ENCODE measurements at places on chromosomes 2 and 18. TPM values are rescaled to one million over a fixed set of nuclear protein-coding genes. Genes with fewer than 3 reads are reported as not detected.
A peak's percentile ranks its signal among the peaks of the same experiment; 100 is the strongest.

- DNase-seq: no peak
These were observed 39.5 kb downstream of the SDC1 start for GRCh38 chr2:20185176-20186022.

SERPINB3 gene
- not detected for total RNA-seq

ZAP70 gene
- 4.8 TPM for total RNA-seq

- no peak for DNase-seq
These were observed 44.9 kb downstream of the MYO7B start for GRCh38 chr2:127580167-127581049.

GRCh38 chr18:47680488-47680887 lies 250.0 kb downstream of the SMAD2 start:
- DNase-seq: no peak

- DNase-seq: no peak
These were observed 160.0 kb downstream of the LRRC30 start for GRCh38 chr18:7390731-7391492.

GRCh38 chr18:8081872-8082553 lies 514.9 kb downstream of the PTPRM start:
- no peak for DNase-seq

- DNase-seq: no peak
These were observed 272.9 kb downstream of the CDH20 start for GRCh38 chr18:61606068-61606660.

ICA1L gene
- 7.3 TPM for total RNA-seq

GRCh38 chr2:144607891-144608521 lies 88.1 kb upstream of the ZEB2 start:
- DNase-seq: no peak

GRCh38 chr2:207505171-207505570 lies 24.6 kb upstream of the CREB1 start:
- DNase-seq: no peak

OSBPL6 gene
- not detected for total RNA-seq

- DNase-seq: peak; percentile 64
These were observed 3.4 kb downstream of the NAGK start for GRCh38 chr2:71071681-71072398.

- no peak for DNase-seq
These were observed 12.9 kb upstream of the NCKAP5 start for GRCh38 chr2:133581010-133581760.

DNA sequence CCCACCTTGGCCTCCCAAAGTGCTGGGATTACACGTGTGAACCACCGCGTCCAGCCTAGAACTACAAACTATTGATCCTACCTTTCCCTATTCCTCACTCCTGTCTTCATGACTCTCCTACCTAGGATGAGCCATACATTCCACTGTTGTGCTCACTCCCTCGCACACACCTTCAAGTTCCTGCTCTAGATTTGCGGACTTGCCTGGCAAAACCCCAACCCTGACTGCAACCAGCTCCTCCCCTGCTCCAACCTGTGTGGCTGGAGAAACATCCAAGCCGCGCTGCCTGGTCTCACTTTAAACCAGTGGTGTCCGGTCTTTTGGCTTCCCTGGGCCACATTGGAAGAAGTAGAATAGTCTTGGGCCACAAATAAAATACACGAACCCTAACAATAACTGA lies 5.0 kb upstream of the DNPEP start:
- DNase-seq: no peak

DNA sequence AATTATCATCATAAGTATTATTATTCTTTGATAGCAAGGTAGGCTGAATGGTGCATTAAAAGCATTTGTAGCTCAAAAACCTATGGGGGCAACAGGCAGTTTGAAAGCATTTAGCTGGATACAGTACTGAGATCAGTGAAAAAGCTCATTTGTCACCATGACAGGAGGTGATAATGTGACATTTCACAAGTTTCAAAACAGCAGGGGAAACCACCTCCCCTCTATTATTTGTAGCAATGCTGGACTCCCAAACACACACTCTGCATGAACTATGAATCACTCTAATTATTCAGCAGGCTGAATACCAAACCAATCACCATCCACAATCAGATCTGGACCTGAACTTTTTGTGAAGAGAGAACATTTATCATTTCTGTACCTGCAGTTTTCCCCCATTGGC lies 63.4 kb downstream of the MYO5B start:
- DNase-seq: no peak

DNA sequence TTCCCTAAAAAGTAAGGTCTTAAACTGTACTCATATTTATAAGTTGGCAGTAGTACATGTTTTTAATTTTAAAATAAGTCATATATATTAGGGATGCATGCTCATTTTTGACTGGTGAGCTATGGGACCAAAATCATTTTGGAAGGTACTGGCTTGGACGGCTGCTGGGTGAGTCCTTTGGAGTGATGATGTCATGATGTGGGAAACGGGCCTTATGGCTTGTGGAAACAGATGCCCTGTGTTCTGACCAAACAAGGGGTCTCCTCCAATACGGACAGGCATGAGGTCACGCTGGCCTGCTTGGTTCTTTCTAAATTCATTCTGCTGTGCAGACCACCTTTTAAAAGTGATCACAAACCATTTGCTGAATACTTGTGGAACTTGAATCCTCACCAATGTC lies 109.2 kb upstream of the MGAT5 start:
- no peak for DNase-seq

DNA sequence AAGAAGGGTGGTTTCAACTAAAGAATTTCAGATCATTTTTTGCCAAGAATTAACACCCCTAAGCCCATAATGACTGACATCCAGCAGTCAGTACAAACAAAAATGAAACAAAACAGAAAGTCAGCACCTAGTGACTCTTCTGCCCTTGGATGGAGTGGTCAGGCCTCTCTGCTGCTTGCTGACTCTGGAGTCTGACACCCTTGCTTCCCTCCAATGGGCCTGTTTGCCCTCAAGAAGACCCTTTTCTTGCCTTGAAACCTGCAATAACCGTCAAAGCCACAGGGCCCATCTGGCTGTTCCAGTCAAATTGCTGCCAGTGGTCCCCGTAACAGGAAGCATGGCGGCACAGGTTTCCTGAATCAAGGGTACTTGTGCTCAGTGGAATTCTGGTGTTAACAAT lies 27.2 kb upstream of the CYTIP start:
- DNase-seq: no peak

DNA sequence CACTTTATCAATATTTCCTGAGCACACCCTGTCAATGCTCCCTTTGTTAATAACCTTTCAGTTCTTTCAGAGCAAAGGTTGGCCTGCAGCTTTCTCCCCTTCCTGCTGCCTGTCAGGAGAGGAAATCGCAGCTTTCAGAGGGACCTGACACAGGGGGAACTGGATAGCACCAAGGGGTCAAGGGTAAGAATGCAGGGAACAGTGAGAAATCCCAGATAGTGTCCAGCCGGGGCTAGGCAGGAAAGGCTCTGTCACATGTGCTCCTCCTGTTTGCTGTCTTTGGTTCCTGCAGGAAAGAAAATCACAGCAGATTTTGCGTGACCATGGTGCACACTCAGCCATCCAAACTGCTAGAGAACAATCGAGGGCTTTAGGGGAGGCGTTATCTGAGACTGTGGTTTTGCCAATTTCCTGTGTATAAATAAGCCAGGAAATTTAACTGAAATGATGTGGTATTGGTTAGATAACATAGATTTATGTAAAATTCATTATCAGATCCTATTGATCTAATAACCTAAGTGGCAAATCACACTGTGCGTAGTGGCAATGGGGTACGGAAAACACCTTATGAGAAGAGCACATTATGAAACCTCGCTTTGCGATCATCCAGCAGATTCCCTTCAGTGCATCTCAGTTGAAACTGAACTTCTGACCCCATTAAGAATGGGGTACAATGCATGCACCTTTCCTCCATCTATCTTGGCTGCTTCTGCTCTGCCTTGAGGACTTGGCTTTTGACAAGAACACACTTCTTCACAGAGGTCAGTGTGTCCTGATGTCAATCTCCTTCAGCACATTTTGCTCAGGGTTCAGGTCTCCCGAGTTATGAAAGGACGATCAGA lies 178.0 kb downstream of the ICOS start:
- DNase-seq: no peak

LRRC30 gene
- total RNA-seq: not detected

- no peak for DNase-seq
These were observed 225.3 kb downstream of the CNTNAP5 start for GRCh38 chr2:124250433-124250832.

DNA sequence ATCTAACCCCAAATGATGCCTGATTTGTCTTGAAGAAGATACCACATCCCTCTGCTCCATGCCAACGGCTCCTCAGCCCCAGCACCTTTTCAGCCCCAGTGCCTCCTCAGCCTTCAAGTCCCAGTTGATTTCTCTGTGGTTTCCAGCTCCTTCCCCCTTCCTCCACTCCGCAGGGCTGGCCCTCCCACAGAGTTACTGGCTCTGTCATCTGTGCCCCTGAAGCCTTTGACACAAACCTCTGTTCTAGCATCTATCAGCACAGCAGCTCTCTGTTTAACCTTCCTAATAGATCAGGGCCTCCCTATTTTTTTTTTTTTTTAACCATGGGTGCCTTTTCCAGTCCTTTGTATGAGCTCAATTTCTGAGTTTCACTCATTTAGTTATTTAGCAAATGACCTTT lies 201.3 kb upstream of the CXCR4 start:
- no peak for DNase-seq

GRCh38 chr18:63999871-64000270 lies 30.0 kb downstream of the SERPINB8 start:
- DNase-seq: no peak

- no peak for DNase-seq
These were observed 816 bp downstream of the SCTR start for GRCh38 chr2:119523383-119523951.

- no peak for DNase-seq
These were observed 11.7 kb upstream of the GORASP2 start for GRCh38 chr2:170917219-170917913.

DNA sequence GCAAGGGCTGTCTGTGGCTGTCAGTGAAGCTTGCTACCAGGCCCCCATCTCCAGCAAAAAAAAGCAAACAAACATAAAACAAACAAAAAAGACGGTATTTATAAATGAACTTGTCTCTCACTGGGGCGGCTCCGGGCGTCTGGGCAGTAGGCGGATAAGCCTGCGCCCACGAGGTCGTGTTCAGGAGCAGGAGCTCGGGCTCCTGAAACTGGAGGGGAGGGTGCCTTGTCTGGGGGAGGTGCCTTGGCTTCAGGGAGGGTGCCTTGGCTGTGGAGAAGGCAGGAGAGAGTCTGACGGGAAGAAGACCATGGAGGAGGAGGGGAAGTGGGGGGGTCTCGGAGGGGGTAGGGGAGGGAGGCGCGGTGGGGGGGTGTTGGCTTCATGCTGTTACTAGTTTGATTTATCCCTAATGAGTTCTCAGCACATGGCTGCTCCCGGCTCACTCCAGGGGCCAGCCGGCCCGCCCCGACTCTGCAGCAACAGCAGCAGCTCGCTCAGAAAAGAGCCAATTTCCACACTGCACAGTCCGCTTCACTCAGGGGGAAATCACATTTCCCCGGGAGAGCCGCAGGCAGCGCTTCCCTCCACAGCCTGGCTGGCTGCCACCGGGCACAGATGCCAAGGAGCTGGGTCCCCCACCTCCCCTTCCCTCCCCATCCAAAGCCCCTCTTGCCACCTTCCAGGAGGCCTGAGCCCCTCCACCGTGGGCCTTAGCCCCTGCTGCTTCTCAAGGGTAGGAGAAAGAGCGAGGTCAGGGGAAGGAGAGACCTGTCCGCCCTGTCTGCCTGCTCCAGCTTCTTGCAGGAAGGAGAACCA lies 38.7 kb downstream of the PSD4 start:
- no peak for DNase-seq

DNA sequence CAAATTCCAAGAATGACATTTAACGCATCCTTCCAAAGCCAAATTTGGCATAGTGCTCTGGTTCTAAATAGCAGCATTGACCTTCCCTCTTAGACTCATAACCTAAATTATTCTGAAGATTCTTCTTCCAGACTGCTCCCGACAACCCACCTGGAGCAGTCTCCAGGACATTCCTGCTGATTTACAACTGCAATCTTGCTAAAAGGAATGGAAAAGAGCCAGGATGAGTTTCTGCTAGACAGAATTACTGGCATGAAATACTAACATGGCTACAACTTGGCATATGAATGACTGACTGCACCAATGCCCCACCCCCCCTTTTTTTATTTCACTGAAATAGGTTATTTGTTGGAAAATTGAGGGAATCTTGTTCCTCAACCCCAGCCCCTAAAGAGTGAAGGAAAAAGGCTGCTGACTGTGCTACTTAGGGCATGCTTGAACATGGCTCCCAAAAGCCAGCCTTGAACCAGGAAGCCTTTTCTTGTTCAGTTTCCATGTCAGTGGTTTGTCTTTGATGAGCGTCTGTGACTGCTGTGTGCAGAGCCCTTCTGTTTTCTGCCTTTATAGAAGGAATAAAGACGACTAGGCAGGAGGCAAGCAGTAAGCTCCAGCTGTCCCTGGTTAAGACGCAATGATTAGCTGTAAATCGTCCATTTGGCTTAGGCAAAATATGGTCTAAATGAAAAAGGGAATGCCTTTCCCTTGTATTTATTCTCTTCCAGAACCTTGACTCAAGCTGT lies 47.4 kb upstream of the ITGB6 start:
- no peak for DNase-seq

DSG2 gene
- total RNA-seq: not detected

SP110 gene
- total RNA-seq: 147 TPM

GRCh38 chr2:127379712-127380355 lies 7.9 kb downstream of the MAP3K2 start:
- DNase-seq: no peak

GRCh38 chr2:3299130-3299529 lies 78.5 kb downstream of the EIPR1 start:
- no peak for DNase-seq

SPATS2L gene
- 0.86 TPM for total RNA-seq

UGT1A3 gene
- total RNA-seq: not detected

- no peak for DNase-seq
These were observed 960.1 kb downstream of the CPS1 start for GRCh38 chr2:211516537-211516936.

APCDD1 gene
- total RNA-seq: 0.15 TPM

TSPYL6 gene
- total RNA-seq: not detected

DNA sequence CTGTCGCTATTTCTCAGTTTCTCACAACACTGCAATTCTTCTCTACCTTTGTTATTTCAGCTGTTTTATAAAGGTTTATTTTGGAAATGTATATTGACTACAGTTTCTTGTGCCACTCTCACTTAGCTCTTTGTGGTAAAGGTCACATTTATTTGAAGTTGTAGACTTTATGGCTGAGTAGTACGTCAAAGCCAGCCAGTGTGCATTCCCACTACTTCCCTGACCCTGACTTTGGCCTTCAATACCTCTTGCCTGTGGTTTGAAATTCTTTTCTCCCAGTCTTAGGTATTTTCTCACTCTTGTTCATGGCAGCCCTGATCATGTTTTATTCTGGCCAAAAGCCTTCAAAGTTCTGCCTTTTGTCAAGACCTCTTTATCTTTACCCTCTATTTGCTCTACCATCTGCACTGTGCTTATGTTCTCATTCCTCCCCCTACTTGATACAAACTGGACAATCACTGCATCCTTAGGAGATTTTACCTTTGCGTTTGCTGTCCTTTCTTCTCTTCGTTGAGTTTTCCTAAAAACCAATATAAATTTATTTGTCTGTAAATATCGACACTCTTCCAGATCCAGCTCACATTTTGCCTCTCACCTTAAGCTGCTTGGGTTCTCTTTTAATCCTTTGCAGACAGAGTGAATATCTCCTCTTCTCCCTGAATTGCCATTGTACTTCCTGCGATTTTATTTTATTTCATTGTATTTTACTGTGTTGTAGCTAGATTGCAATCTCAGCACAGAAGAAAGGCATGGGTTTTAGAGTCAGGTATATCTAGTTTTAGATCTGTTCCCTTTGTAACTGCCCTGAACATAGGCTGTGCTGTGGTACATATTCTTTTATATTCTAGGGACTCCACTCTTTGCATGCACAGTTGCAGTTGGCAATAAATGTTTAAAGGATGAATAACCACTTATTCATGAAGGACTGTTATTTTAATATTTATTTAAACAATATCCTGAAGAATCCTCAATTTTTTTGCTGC lies 31.2 kb downstream of the GULP1 start:
- no peak for DNase-seq

Data from activated B cell treated with CpG ODN at 0.5 μM for 24 hours (primary cell).